ENCODE measurements at places on chromosomes 5 and 9. TPM values are rescaled to one million over a fixed set of nuclear protein-coding genes. Genes with fewer than 3 reads are reported as not detected.

GRCh38 chr5:54520940-54521339 lies 3.4 kb downstream of the SNX18 start:
- no peak for DNase-seq

The COL27A1 gene
- 0.07 TPM for polyA plus RNA-seq

The SLC36A2 gene
- polyA plus RNA-seq, result not detected

- DNase-seq, result no peak
Measured at GRCh38 chr9:89835666-89836065, 230.9 kb downstream of the GADD45G start.

DNA sequence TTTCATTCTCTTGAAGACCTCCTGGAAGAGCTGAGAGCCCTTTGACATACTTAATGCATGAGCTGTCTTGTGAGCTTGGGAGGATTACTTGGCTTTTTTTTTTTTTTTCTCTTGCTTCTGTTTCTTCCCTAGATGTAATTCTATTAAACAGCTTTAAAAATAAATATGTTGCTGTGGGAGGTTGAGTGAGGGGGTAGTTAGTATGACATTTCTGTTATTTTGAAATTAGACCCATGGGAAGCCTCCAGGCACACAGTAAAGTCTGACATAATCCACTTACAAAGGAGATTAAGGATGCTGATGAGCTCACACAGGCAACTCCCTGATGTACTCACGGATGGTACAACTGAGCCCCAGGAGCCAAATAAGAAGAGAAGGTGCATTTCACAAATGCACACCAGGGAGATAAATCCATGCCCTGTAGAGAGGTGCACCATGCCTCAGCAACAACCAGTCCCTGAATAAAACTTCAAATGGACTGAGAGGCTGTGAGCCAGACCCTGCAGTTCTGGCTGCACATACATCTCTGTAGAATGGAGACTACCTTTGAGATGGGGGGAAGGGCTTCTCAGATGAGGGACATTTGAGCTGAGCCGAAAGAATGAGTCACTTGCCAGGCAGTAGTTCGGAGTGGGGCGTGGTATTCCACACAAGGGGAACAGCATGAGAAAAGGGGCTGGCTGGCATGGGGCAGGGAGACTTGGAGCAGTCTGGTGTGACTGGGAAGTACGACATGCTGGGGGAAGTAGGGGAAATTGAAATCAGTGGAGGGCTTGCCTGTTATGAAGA lies 68.7 kb downstream of the ACTL7B start:
- DNase-seq, result no peak

DNA sequence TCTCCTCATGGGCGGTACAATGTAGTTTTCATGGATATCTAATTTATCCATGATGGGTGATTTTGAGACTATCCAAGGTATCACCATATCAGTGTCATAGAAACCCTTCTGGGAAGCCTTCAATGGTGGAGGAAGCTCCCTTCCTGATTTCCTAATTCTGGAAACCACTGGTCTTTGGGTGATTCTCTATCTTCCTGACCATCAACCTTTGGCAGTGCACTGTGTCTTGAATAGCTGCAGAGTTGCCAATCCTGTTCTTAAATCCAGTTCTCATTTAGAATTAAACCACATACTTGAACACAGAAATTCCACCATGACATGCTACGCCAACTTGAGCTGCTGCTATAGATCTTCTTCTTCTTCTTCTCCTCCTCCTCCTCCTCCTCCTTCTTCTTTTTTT lies 161.7 kb upstream of the KLF9 start:
- no peak for DNase-seq

The RLN1 gene
- not detected for polyA plus RNA-seq

DNA sequence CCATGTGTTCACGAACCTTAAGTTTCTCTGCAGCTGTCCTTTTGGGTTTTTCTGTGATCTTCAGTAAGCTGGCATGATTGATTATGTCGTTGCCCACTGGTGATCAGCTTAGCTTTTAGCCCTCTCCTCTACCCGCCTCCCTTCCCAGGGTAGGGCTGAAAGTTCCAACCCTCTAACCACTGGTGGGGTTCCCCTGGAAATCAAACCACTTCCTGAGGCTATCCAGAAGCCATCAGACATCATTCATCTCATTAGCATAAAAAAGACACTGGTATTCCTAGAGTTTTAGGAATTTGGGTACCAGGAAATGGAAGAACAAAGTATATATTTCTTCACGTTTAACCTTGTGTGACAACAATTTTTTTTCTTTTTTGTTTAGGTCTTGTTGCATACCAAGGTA lies 29.8 kb downstream of the SPIN1 start:
- DNase-seq, result no peak

DNA sequence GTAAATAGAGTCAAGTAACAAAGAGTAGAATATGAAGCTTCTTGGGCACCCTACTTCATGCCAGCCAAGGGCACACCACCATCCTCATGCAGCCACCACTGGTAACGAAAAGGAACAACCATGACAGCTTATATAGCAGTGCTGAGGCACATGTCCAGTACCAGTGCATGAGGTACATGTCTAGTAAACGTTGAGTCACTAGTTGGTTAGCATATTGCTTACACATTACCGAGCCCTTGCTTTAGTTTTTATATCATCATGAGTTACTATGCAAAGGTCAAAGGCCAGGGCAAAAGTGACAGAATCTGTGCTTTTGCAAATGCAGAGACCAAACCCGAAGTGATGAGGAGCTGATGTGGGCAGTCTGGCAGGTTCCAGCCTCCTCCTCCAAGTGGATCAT lies 147.1 kb upstream of the MAP1B start:
- DNase-seq, result no peak

The DHX29 gene
- polyA plus RNA-seq, result 20.6 TPM

GRCh38 chr5:56973473-56973872 lies 21.6 kb upstream of the MIER3 start:
- no peak for DNase-seq

GRCh38 chr9:71941060-71941568 lies 29.7 kb downstream of the C9orf85 start:
- DNase-seq, result no peak

The FAM219A gene
- 6.1 TPM for polyA plus RNA-seq

- no peak for DNase-seq
Measured at GRCh38 chr5:147560718-147561331, 51.0 kb upstream of the DPYSL3 start.

DNA sequence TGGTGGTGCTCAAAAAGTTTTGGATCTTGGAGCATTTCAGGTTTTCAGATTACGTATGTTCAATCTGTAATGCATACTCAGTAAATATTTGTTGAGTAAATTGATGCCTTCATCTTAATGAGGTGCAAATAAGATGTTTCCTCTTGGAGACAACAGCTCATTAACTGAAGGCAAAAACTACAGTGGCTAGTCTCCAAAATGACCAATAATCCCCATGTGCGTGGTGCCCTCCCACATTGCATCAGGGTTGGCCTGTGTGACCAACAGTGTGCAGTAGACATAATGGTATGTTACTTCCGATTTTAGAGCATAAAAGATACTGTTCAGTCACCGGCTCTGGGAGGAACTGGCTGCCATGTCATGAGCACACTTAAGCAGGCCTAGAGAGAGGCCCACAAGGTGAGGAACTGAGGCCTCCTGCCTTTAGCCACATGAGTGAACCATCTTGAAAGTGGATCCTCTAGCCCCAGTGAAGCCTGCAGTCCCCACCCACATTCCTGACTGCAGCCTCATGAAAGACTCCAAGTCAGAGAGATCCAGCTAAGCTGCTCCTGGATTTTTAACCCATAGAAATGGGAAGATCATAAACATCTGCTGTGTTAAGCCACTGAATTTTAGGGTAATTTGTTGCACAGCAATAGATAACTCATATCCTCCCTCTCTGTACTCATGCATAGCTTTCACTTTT lies 55.7 kb downstream of the LIFR start:
- DNase-seq, result no peak

The SUSD3 gene
- 18.7 TPM for polyA plus RNA-seq

DNA sequence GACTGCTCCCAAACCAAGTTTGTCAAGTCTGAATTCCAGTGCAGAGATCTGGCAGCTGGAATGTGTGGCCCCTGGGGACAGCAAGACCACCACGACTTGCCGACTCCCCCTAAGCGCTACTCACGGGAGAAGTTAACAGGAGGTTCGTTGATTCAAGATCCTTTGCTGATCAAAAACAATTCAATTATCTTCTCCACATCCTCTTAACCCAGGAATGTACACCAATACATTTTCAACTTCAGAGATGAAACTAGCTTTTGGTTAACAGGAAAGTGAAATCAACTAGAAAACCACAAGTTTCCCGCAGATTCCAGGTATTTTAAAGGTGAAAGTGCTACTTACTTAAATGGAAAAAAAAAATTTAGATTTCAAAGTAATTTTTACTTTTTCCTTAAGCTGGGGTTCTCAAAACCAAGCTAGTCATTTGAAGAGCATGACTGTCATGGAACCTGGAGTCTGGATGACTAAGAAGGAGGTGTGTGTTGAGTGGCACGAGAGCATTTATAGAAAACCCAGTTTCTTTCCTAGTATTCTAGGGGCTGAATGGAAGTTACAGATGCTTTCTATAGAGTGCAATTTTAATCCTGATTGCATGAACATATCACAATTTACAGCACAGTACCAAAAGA lies 257.5 kb upstream of the PANK3 start:
- no peak for DNase-seq

The ELOVL7 gene
- 6.9 TPM for polyA plus RNA-seq

The SPINK6 gene
- polyA plus RNA-seq, result not detected

DNA sequence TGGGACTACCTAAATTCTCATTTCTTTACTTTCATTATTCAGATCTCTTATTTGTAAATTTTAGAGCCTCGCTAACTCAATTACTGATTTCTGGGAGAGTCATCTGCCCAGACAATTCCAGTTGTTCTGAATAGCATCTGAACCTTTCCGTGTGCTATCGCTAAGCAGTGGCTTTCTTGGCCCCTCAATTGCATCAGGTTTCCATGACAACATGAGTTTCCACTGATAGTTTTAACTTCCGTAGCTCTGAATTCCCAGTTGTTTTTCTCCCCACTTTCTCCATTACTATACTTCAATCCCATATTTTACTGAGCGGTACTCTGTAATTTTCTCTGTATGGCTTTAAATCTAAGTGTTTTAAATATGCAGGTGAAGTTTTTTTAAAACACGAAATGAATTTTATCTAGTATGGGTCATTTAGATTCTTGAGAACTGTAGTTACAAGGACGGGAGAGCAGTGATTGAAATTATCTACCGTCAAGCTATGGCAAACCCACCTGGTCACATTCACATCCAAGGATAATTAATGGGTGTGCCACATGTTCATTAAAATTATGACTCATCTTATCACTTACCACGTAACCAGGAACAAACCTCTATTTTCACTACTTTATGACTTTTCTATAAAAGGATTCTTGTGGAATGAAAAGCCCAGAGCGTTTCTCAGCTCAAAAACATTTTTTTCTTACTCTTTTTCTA lies 223.5 kb upstream of the PCSK5 start:
- no peak for DNase-seq

The CD180 gene
- polyA plus RNA-seq, result not detected

DNA sequence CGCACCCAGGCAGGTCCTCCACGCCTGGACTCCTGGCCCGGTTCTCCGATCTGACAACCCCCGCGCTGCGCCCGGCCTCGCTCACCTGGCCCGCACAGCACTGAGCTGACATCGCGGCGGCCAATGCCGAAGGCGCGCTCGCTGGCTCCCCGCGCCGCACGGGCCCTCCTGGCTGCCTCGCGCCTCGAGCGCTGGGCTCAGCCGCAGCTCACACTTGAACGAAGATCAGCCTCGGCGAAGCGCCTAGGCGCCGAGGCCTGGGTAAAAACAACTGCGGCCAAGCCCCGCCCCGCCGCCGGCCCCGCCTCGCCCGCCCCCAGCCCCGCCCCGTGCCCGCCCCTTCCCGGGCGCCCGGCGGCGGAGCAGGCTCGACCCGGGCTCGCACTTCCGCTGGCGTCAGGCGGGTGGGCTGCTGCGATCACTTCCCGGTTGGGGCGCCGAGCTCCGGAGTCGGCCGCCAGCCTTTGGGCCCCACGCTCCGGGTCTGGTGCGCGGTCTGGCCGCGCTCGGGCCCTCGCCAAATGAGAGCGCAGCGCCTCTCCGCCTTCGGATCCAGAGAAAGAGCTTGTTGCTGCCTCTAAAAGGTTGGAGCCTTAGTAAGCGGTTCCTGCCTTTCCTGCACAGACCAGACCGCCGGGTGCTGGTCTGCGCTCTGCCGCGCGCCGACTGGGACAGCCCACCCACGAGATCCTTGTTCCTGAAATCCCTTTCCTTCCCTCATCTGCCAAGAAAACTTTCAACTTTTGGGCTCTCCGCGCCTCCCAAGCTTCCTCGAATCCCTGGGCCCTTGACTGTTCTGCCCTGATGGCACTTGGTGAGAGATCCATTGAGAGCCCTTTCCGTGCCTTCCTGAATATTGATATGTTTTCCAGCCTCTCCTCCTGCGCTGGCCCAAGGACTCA lies at the start of gene SERINC5:
Gene SERINC5, minus strand, starts transcription at position 238 of the 902 bp plus-strand sequence. Its CDS starts 126 bp downstream, at position 112.
- DNase-seq, result peak; percentile 91

The MEIKIN gene
- polyA plus RNA-seq, result not detected

- DNase-seq, result no peak
Measured at GRCh38 chr5:14415024-14415697, 166.4 kb upstream of the OTULINL start.

DNA sequence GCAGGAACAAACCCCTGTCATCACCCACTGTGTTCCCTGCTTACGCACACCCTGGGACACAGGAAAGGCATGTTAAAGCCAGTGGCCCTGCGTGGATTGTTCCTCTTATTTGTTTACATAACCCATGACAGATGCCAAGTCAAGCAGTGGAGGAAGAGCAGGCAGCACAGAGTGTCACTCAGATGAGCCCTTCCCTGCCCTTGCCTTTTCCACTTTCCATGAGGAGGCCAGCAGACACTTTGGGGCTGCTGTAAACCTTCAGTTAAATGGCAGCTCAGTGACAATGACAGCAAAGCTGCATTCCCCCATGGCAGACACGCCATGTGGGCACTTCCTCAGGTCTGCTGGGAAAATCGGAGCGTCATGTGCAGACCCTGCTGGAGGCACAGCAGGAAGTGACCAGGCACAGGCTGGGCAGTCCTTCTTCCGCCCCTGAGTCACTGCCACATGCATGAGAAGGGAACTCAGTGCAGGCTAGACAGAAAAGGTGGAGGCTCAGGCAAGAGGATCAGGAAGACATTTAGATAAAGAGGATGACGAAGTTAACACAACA lies 216.8 kb upstream of the PIK3R1 start:
- no peak for DNase-seq

GRCh38 chr5:55993731-55994494 lies 850 bp downstream of the IL6ST start:
- DNase-seq, result no peak

DNA sequence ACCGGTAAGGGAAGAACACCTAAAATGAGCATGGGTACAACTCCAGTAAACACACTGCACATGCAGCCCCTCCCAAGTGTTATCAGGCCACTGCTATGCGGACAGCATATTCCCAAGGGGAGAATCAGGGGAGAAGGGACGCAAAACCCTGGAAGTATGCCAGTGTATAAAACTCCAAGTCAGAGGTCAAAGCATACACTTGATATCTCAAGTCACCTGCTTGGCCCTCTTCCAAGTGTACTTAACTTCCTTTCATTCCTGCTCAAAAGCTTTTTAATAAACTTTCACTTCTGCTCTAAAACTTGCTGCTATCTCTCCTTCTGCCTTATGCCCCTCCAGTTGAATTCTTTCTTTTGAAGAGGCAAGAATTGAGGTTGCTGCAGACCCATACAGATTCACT lies 408.1 kb downstream of the HTR1A start:
- no peak for DNase-seq

GRCh38 chr9:130755377-130756007 lies 61.9 kb downstream of the EXOSC2 start:
- DNase-seq, result no peak

Data from K562 (cell line).